ENCODE measurements at places on chromosomes 2 and 18.

DNA sequence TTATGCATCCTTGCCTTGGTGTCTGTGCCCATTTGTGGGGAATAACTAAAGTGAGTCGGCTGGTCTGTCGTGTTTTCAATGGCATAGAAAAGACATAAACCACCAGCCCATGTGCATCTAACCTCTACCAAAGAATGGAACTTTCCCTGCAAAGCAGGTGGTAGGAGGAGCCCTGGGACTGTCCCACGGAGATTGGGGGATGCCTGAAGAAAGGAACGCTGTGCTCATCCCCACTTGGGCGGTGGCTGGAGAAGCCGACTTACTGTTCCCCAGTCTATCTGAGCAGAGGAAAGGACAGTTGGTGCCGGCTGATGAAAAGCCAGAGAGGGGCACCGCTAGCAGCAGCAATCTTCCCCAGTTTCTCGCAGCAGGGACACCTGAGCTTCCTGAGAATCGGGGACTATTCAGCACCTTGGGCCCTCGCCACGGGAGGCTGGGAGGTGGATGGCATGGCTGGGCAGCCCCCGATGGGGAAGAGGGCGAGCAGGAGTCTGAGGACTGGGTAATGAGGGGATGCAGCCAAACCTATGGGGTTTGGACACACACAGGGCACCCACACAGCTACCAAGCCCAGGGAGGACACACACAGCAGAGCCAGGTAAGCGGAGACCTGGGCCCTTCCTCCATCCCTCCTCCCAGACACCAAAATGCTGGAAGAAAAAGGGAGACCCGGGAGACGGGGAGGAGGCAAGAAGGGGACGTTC, 53.7 kb upstream of the AGAP1 start:
- no peak for DNase-seq

DNA sequence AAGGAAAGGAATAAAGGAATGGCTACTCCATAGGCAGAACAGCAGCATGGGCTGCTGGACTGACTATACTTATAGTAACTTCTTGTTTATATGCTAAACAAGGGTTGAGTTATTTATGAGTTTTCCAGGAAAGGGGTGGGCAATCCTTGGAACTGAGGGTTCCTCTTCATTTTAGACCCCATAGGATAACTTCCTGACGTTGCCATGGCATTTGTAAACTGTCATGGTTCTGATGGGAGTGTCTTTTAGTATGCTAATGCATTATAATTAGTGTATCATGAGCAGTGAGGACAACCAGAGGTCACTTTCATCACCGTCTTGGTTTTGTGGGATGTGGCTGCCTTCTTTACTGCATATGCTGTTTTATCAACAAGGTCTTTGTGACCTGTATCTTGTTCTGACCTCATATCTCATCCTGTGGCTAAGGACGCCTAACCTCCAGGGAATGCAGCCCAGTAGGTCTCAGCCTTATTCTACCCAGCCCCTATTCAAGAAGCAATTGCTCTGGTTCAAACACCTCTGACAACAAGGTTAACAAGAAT, 98.6 kb upstream of the CABLES1 start:
- DNase-seq = no peak

- no peak for DNase-seq
Observed at GRCh38 chr2:159710601-159711180, 1.6 kb upstream of the MARCHF7 start.

- DNase-seq = no peak
Observed at GRCh38 chr2:97981961-97982360, 13.8 kb downstream of the TMEM131 start.

DNA sequence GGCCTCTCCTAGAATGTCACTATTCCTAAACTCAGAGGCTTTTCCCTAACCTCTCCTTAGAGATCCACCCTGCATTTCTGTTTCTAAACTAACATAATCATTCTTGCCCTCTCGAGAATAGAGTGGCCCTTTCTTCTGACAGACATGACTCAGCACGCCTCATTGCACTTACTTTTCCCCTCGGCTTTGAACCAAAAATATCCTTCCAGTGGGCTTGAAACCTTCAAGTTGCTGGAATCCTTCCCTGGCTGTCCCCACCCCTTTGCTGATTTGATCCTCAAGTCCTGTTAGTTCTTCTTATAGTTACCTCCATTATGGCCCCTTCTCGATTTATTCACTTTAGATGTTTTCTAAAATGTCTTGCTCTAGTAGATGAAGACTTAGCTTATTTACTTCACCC, 158.0 kb downstream of the LTBP1 start:
- DNase-seq = no peak

DNA sequence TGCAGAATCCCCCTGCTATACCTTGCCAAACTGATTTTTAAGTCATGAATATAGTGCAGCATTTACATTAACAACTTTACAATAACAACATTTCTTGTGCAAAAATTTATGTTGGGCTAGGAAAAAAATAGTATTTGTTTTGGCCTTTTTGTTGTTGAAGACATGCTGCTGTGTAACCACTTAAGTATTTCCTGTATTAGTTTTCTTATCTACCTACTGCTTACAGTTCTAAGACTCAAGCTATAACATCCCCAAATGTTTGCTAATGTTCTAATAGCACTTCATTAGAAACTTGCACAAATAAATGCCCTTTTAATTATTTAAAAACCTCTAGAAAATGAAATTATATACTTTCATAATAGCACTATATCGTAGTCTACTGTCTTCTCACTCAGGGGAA, 154.3 kb upstream of the DOCK10 start:
- no peak for DNase-seq

DNA sequence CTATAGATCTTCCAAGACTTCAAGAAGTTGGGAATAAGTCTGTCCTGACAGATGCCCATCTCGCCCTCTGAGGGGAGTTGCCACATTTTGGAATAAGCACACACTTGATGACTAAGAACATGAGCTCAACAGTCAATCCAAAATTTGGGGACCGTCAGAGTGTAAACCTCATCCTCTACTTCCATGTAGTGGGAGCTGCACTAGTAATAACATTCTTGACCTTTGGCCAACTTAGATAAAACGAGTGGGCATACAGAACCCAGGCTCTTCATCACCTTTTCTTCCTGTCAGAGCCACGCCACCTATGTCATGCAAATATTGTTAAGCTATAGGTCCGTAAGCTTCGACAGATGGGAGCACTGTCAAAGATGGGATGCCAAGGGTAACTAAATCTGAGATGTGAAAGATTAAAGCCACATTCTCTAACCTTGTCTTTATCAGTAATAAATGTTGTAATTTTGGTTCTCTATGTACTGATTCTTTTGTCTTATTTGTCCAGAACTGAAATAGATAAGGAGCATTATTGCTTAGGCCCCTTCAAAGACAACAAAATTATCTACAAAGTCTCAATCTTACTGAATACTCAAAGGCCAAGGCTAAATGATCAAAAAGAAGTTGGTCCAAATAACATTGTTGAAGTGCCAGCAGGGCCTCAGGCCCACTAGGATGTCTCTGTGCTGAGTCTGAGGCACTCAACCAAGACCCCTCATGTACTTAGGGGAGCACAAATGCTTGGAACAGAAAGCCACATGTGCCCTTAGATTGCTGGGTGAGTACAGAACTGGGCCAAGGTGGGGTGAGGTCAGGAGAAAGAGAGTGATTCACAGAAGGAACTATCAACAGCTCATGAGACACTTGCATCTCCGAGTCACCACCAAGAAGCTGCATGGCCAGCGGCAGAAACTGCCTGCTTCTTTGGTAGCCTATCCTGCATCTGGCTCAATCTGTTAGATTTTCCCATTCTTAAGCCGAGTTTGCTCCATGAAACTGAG, 15.0 kb downstream of the CDH2 start:
- DNase-seq = no peak

DNA sequence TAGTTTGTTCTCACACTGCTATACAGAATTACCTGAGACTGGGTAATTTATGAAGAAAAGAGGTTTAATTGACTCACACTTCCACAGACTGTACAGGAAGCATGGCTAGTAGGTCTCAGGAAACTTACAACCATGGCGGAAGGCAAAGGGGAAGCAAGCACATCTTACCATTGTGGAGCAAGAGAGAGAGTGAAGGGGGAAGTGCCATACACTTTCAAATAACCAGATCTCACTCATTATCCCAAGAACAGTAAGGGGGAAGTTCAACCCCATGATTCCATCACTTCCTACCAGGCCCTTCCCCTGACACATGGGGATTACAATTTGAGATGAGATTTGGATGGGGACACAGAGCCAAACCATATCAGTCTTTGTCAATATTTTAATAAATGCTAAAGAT, 5.0 kb upstream of the CRYGB start:
- DNase-seq = no peak

GRCh38 chr2:83081826-83082690, 1377.0 kb downstream of the SUCLG1 start:
- DNase-seq = no peak

GRCh38 chr2:225462945-225463344, 63.4 kb downstream of the NYAP2 start:
- DNase-seq = no peak

DNA sequence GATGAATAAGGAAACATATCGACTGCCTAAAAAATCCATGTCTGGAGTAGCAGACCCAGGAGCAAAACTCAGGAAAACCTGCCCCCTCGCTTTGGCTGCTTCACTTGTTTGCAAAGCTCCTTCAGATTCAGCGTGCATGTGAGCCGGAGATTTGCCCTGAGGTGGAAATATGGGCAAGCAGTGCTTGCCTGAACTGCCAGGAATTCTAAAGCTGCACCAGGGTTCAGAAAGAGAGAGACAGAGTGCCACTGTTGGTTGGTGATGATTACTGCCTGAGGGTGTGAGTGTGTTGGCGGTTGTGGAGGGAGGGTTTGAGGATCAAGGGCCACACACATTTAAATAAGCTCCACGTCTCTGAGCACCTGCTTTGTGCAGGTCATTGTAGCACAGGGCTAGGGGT, 139.6 kb upstream of the RGPD4 start:
- no peak for DNase-seq

DNA sequence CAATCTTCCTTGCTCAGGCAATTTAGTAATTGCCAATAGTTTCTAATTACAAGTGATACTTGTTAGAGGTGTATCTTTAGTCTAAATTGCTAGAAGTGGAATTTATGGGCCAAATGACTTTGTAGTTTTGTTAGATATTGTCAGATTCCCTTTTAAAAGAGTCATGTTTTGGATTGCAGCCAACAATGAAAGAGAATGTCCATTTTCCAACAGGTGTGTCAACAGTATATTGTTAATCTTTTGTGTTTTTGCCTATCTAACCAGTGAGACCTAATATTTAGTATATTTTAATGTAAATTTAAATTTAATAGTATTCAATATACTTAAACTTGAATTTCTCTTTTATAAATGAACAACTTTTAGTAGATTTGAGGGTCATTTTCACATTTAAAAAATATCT, 259.4 kb upstream of the ETAA1 start:
- no peak for DNase-seq

GRCh38 chr2:188788621-188789020, 185.6 kb upstream of the COL3A1 start:
- no peak for DNase-seq

GRCh38 chr2:118052474-118052873, 35.8 kb upstream of the INSIG2 start:
- no peak for DNase-seq

- DNase-seq = no peak
Observed at GRCh38 chr18:62379051-62379450, 53.9 kb downstream of the TNFRSF11A start.

GRCh38 chr18:2906704-2907549, 60.1 kb downstream of the EMILIN2 start:
- peak; percentile 30 for DNase-seq

DNA sequence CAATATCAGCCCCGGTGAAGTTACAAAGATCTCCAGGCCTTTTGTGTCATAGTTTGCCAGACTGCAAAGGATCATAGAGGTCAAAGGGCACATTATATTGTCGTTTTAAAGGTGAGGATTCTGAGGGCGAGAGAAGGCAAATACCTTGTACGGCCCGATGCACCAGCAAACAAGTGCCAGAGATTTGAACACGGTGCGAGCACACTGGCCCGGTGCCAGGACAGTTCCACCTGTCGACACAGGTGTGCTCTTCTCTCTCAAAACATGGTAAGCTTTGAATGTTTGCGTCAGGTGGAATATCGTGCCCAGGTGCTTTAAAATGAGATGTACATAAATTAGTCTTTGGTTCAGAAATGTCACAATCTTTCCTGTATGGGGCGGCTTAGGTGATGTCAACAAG, 776.1 kb upstream of the ID2 start:
- no peak for DNase-seq

DNA sequence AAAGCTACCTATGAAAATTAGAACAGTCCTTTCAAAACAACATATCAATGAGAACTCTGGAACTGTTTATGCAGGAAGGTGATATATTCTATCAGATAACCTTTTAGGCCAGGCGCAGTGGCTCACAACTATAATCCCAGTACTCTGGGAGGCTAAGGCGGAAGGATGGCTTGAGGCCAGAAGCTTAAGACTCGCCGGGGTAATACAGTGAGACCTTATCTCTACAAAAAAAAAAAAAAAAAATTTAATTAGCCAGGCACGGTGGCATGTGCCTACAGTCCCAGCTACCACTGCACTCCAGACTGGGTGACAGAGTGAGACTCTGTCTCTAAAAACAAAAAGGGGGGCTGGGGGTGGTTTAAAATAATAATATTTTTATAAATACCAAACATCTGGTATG, 77.9 kb downstream of the OSBPL1A start:
- no peak for DNase-seq

DNA sequence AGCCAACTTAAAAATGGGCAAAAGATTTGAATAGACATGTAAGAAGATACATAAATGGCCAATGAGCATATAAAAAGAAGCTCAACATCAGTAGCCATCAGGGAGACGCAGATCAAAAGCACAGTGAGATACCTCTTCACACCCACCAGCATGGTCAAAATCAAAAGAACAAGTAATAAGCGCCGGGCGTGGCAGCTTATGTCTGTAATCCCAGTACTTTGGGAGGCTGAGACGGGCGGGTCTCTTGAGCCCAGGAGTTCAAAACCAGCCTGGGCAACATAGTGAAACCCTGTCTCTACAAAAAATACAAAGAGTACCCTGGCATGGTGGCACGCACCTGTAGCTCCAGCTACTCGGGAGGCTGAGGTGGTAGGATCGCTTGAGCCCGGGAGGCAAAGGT, 4.6 kb upstream of the CIB4 start:
- no peak for DNase-seq

- DNase-seq = no peak
Observed at GRCh38 chr2:114022360-114023085, 132.6 kb downstream of the ACTR3 start.

DNA sequence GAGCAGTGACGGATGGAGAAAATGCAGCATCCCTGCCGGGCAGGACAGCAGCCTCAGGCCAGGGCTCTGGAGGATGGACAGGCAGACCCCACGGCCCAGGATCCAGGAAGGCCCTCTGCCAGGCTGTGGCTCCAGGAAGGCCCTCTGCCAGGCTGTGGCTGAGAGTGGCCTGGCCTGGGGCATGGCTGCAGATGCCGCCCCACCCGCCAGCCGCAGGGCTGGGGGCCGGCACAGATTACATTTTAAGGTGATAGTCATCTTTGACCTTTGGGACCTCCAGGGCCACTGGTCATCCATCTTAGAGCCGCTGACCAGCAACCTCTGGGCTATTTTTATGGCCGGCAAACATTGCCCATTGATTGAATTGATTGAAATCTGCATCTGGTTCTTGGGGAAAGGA, 98.0 kb upstream of the BOD1L2 start:
- DNase-seq = no peak

Measured in stimulated activated CD8-positive, alpha-beta memory T cell treated with anti-CD3 and anti-CD28 coated beads, Interleukin-4, amount 100 ng/mL, for 24 hours (primary cell).